T-cell (primary cell): ENCODE measurements at places on chromosomes 13 and 19.

DNA sequence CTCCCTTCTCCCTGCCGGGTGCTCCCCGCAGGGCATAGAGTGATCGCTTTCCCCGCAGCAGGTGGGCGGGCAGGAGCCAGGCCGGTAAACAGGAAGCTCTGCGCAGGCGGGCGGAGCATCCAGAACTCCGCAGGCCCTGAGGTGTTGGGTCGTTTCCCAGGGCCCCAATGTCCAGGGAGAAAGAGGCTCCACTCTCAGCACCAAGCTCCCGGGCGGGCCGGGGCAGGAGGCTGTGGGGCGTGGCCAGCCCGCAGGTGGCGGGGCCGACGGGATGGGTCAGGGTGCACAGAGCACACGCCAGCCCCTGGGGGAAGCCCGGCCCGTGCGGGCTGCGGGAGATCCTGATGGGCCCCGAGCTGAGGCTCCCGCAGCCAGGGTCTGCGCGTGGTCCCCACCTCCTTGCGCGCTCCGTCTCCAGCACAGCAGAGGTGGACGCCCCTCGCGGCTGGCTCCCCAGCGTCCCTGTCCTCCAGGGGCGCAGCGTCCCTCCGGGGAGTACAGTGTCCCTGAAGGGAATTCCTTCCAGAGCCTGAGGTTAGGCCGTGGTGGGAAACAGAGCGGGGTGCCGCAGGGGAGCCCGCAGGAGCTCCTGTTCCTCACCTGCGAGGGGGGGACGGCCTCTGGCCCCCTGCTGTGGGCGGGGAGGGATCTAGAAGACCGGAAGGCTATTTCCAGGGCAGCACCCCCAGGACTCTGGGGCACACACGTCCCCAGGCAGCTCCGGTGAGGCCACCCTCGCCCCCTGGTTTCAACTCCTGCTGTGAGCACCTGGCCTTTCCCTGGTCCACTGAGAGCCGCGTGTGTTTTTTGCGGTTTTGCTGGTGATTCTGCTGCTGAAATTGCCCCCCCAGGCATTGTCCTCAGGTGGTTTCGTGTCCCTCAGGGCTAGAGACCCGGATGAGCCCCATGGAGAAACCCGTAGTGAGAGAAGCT lies 12.2 kb downstream of the PIP5K1C start:
- DNase-seq: no peak

GRCh38 chr19:21566073-21566472 lies 60.7 kb downstream of the ZNF429 start:
- DNase-seq: no peak

DNA sequence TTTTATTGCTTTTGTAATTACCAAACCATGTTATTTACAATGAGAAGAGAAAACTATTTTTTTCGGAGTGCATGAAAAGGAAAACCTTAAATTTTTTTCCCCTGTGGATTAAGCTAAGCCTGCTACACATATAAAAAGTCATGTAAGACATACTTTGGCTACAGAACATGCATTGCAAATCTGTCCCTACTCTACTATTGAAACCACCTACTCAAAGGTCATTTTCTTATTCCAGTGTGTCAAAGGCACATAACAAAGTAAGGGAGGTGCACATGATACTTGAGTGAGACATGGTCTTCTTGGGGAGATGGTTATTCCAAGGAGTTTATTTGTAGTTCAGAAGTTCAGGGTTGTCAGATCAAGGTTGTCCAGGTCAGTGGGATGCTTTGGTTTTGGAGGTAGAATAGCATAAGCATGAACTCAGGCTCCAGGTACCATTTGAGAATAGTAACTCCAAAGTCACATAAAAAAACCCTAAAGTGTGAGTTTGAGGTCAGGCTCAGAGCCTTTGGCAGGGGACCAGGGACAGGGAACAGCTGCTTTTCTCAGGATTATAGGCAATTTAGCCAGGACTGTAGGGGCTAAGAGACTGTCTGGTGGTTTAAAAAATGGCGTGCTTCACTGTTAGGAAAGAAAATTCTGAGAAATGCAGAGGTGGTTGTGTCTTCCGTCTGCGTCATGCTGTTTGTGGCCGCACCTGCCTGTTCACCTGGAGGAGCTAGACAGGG lies 15.4 kb downstream of the FARP1 start:
- no peak for DNase-seq

GRCh38 chr19:41776700-41777099 lies 19.7 kb upstream of the CEACAM3 start:
- DNase-seq: no peak

GRCh38 chr19:40672038-40672437 lies 18.4 kb downstream of the NUMBL start:
- DNase-seq: no peak

- DNase-seq: no peak
Observed at GRCh38 chr13:52980695-52981094, 47.9 kb upstream of the OLFM4 start.
